ENCODE measurements at places on chromosomes 3 and 15.

DNA sequence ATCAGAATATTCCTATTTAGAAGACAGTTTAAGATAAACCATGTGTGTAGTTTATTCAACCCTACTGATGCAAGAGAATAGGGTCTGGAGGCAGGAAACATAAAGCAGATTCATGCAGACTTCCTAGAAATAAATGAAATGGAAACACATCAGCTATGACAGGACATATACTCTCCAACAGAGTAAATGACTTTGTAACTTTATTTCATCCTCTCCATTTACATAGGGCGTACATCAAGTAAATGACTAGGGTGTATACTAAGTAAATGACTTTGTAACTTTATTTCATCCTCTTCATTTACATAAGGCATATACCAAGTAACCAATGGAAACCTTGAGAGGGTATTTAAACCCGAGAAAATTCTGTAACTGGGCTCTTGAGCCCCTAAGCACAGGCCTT is 17.6 kb upstream of the SRPRB start:
- DNase-seq, result no peak

DNA sequence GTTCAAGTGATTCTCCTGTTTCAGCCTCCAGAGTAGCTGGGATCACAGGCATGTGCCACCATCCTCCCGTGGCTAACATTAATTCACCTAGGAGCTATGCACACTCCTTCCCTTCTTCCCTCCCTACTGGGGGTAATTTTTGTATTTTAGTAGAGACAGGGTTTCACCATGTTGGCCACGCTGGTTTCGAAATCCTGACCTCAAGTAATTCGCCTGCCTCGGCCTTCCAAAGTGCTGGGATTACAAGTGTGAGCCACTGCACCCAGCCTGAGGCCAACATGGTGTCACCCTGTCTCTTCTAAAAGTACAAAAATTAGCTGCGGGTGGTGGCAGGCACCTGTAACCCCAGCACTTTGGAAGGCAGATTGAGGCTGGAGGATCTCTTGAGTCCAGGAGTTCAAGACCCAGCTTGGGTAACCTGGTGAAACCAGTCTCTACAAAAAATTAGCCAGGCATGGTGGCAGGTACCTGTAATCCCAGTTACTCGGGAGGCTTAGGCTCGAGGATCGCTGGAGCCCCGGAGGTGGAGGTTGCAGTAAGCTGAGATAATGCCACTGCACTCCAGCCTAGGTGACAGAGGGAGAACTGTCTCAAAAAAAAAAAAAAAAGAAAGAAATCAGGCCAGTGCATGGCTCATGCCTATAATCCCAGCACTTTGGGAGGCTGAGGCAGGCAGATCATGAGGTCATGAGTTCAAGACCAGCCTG is 6.1 kb downstream of the RNU5B-1 start:
- DNase-seq, result no peak

GRCh38 chr3:32340039-32340438 is 51.6 kb upstream of the CMTM7 start:
- peak; percentile 46 for DNase-seq

- DNase-seq, result no peak
Measured at GRCh38 chr3:30642849-30643361, 36.5 kb downstream of the TGFBR2 start.

GRCh38 chr3:111813441-111813840 is 45.6 kb upstream of the PHLDB2 start:
- DNase-seq, result no peak

DNA sequence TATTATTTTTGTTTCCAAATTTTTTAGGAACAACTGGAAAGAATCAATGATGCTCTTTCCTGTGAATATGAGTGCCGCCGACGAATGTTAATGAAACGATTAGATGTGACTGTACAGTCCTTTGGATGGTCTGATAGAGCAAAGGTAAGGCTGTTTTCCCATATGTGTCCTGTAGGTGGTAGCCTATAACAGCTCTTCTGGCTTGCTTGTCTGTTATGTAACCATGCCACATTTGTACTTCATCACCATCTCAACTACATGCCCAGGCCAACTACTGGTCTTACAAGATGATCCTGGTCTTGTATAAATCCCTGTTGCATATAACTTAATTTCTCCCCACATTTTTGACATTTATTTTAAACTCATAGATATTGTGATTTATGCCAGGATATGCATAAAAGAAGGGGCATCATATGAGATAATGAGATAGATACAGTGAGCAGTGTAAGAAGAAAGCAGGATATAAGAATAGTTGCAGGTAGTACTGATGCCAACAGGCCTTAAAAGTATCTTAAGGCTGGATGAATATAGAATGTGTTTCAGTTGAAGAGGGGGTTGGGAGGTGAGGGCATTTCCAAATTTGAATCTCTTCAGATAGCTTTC is 20.3 kb downstream of the FAM98B start:
- DNase-seq, result peak; percentile 64

DNA sequence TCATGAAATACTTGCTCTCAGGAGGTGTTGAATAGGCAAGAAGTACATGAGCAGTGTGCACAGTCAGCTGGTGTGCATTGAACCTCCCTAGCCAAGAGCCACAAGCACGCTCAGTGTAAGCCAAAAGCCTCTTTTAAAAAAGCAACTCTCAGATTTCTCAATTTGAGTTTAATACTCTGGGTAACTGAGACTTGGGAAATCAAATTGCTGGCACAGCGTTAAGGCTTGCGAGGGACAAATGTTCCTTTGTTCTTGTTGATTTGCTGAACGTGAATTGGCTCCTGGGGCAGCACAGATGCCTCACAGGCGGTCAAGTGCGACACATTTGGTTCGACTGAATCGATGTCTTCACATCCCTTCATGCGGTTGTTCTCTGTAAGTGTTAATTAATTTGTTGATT is at the start of gene FAM240A:
FAM240A (plus strand) TSS at position 202 of the 400 bp plus-strand sequence; CDS start at position 361, 159 bp downstream.
- no peak for DNase-seq

DNA sequence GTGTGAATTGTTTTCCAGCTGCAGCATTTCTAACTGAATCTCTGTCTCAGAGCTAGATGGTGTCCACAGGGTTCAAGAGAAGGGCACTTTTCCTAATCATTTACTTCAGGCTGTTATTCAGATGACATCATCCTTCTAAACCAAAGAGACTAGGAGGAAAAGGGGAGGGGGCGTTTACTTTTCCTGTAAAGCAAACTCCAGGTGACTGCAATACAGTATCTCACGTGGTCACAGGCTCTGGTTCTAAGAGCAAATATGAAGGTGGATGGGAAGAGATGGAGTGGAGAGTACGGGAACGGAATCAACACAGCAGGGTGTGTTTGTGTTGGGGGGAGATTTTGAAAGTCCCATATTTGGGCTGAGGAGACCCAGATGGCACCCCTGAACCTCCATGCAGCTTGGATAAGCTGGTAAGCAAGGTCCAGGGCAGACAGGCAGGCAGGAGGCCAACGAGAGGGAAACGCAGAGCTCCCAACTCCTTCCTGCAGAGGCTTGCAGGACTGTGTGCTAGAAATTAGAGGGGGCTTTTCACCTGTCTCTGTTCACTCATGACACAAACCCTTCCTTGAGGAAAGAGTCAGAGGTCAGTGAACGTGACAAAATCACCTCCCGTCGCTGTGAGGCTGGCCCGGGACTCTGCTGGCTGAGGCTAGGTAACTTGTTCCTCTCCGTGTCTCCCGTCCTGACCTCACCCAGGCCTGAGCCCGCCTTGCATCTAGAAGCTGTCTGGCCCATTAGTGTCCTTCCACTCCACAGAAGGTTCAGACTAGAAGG is 151.2 kb downstream of the OPA1 start:
- no peak for DNase-seq

- no peak for DNase-seq
Measured at GRCh38 chr3:126373682-126374601, 16.7 kb upstream of the KLF15 start.

GRCh38 chr3:32395496-32395895 is 3.8 kb downstream of the CMTM7 start:
- no peak for DNase-seq

- no peak for DNase-seq
Measured at GRCh38 chr15:59994888-59995557, 9.1 kb upstream of the FOXB1 start.

DNA sequence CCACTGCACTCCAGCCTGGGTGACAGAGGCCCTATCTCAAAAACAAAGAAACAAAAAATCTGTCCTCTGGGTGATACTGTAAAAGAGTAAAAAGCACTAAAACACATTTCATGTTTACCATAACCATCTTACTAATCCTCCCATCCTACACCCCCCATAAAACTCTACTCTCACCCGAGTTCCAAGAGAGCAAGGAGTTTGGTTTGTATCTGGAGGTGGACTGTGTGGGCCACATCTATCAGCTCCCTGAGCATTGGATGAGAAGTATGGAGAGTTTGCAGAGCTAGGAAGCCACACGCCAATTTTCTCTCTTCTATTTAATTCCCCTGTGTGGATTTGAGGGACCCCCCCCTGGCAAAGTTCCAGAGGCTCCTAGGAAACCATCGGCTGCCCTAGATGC is 80.0 kb downstream of the ATP10A start:
- DNase-seq, result no peak

DNA sequence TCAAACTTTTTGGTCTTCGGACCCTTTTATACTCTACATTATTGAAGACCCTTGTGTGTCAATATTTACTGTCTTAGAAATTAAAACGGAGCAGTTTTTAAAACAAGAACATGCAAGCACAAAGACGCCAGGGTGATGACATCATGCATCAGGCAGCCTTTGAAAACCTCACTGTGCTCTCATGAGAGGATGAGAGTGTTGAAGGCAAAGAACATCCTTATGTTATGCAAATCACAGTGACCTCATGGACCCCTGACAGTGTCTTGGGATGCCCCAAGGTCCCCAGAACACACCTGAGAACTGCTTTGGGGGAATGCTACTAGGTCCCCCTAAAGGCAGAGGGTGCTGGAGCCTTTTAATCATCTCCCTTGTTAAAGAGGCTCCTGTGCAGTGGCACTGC is 51.6 kb downstream of the CHDH start:
- DNase-seq, result no peak

DNA sequence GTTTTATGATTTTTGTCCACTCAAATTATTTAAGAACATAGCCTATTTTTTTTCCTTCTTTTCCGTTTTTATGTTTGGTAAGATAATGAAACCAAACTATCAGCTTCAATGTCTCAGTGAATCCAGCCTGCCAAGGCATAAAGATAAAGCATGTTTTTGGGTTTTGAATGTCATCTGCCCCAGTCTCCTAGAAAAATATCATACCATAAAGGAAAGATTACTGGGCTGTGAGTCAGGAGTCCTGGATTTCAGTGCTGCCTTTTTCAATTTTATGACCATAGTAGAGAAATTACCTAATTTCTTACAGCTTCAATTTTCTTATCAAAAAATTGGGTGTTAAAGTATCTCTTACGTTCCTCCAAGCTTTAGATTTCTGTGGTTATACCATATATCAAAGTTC is 87.5 kb downstream of the GAP43 start:
- DNase-seq, result no peak
